ENCODE measurements at places on chromosomes 16 and 17.
A peak's percentile ranks its signal among the peaks of the same experiment; 100 is the strongest.

GRCh38 chr17:81991684-81992305 lies 14.4 kb downstream of the ASPSCR1 start:
- no peak for DNase-seq

GRCh38 chr17:81066072-81066471 lies 31.1 kb downstream of the BAIAP2 start:
- DNase-seq = no peak

DNA sequence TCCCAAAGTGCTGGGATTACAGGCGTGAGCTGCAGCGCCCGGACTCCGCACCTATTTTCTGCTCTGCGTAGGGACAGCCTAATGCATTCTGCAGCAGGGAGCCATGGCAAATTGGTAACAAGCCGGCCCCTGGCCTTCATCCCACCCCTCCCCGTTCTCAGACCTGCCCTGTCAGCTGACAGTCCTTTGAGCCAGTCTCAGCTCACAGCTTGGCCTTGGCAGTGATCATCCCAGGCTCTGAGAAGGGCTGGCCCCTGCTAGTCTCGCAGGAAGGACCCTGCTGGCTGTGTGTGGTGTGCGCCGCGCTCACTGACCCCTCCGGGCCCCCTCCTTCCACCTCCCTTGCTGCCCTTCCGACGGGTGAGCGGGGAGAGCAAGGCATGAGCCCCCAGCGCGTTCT lies 10.3 kb upstream of the NPTX1 start:
- no peak for DNase-seq

GRCh38 chr17:40598619-40599467 lies 33.6 kb upstream of the CCR7 start:
- peak; percentile 76 for DNase-seq

GRCh38 chr16:54118846-54119245 lies 167.7 kb downstream of the IRX3 start:
- no peak for DNase-seq

DNA sequence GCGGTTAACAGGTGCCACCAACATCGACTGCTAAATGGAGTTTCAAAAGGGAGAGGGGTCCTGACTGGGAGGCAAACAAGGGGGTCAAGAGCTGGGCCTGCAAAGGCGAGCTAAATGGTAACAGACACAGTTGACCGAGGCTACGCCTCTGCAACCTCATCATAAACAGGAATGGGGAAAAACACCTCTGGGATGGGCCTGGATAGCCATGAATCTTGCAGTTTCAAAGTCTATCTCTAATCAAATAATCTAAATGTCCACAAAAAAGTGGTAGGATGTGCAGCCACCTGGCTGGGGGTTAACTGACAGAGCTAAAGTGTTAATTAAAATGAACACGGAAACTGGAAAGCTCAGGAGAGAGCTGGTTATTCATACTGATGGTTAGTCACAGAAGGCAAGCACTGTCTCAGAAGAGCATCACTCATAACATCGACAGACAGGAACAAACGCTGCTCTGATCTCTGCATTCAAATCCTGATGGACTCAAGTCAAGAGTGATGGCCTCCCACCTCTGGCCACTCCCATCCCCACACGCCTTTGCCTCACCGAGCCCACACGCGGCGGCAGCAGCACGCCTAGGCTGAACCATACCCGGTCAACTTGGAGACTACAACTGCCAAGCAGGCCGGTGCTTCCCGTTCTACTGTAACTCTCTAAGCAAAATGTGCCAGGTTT lies 56.3 kb downstream of the CREBBP start:
- DNase-seq = no peak

GRCh38 chr16:27539120-27539519 lies 10.6 kb downstream of the GTF3C1 start:
- no peak for DNase-seq

DNA sequence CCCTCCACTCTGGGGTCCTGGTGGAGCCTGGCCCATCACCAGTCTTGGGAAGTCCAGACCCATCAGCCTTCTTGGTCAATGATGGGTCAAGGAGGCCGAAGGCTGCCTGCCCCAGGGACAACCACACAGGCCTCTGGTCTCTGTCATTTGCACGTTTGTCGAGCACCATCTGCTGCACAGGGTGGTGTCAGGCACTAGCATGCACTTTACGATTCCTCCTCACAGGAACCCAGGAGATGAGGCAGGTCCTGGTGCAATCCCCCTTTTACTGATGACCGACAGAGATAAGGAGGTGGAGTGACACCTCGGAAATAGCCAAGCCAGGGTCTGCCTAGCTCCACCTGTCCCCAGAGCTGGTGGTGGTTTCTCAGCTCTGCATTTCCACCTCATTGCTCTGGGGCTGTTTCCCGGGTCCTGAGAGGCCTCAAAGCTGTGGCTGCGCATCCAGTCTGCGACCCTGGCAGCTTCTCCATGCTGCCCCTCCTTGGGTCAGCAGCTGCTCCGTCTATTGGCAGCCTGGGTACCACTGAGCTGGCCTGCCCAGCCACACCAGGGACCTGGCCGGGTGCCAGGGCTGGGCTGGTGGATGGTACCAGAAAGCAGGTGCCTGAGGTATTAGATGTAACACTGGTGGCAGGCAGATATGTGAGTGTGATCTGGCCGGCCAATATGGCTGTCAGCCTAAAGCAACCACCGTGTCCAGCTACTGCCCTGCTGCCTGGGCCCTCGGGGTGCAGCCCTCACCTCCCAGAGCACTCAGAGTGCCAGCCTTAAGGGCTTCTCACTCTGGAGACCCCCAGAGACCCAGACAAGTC lies 10.0 kb downstream of the MMP15 start:
- DNase-seq = no peak

GRCh38 chr17:75094871-75095399 lies 7.2 kb downstream of the SLC16A5 start:
- no peak for DNase-seq

DNA sequence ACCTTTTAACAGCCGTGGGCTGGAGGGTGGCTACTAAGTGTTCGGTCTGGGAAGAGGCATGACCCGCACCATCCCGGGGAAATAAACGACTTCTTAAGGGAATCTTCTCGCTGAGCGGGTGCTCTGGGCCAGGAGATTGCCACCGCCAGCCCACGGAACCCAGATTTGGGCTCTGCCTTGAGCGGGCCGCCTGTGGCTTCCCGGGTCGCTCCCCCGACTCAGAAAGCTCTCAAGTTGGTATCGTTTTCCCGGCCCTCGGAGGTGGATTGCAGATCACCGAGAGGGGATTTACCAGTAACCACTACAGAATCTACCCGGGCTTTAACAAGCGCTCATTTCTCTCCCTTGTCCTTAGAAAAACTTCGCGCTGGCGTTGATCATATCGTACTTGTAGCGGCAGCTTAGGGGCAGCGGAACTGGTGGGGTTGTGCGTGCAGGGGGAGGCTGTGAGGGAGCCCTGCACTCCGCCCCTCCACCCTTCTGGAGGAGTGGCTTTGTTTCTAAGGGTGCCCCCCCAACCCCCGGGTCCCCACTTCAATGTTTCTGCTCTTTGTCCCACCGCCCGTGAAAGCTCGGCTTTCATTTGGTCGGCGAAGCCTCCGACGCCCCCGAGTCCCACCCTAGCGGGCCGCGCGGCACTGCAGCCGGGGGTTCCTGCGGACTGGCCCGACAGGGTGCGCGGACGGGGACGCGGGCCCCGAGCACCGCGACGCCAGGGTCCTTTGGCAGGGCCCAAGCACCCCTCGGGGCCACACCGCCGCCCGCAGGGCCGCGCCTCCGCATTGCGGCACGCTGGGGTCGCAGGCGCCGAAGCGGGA lies 3.6 kb upstream of the CBX4 start:
- no peak for DNase-seq

- no peak for DNase-seq
These were observed 47.6 kb downstream of the NLRC5 start for GRCh38 chr16:57036945-57037344.

- DNase-seq = no peak
These were observed 10.0 kb upstream of the VPS4A start for GRCh38 chr16:69301187-69301586.

- DNase-seq = no peak
These were observed 161.1 kb downstream of the STX8 start for GRCh38 chr17:9414471-9414870.

- no peak for DNase-seq
These were observed 70.8 kb downstream of the KANSL1 start for GRCh38 chr17:46122486-46122871.

DNA sequence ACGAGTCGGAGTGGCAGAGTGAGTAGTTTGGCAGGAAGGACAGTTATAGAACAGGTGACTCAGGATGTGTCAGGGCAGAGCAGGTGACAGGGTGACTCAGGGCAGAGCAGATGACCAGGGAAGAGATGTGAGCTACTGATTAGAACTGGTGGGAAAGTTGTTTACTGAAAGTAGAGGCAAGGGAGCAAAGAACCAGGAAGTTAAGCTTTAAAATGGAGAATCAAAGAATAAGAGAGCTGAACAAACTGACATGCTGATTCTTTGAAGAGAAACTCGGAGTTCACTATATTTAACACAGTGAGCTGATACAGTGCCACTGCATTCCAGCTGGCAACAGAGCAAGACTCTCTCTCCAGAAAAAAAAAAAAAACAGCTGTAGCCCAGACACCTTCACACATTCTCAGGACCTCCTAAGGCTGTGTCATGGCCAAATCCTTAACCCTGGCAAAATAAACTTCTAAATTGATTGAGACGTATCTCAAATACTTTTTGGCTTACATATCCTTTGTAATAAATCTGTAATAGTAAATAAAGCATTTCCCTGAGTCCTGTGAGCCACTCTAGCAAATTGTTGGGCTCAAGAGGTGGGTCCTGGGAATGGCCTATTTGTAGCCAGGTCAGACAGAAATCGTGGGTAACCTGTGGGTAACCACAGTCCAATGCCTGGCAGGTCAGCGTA lies 12.3 kb upstream of the UBE2I start:
- DNase-seq = no peak

DNA sequence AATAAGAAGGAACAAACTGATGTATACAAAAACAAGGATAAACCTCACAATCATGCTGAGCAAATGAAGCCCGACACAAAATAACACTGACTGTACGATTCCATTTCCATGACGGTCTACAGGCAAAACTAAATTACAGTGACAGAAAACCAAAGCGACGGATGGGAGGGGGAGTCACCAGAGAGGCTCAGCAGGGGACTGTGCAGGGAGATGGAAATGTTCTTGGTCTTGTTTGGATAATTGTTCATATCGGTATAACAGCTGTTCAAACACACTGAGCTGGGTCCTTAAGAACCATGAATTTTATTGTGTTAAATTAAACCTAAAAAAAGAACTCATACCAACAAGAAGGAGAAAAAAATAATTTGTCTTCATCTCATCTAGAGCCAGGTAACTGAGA lies 97.8 kb downstream of the NXN start:
- DNase-seq = no peak

GRCh38 chr17:45308840-45309239 lies 8.0 kb downstream of the MAP3K14 start:
- no peak for DNase-seq

DNA sequence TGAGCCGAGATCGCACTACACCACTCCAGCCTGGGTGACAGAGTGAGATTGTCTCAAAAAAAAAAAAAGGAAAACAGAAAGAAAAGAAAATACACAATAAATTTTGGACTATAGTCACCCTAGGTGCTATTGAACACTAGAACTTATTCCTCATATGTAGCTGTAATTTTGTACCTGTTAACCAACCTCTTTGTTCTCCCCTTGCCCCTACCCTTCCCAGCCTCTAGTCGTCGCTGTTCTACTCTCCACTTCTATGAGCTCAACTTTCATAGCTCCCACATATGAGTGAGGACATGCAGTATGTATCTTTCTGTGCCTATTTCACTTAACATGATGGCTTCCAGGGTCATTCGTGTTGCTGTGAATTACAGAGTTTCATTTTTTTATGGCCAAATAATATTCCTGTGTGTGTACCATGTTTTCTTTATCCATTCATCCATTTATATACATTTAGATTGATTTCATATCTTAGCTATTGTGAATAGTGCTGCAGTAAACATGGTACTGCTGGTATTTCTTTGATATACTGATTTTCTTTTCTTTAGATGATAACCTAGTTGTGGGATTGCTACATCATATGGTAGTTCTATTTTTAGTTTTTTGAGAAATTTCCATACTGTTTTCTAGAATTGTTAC lies 28.3 kb downstream of the VPS35L start:
- peak; percentile 11 for DNase-seq

DNA sequence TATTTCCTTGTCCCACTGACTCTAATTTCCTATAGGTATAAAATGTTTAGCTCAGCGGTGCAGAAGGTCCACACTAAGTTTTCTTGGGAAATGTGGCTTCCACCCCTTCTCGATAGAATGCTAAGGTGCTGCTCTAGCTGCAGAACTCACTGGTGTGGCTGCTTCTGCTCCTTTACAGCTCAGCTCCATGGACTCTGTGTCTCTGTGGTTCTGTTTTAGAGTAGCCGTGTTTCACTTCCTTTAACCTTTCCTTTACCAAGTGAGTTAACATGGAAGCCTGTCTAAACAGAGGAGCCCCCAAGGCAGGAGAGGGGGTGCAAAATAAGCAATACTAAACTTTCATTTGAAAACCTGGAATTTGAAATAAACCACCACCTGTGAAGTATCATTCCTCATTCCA lies 65.3 kb downstream of the SPECC1 start:
- no peak for DNase-seq

DNA sequence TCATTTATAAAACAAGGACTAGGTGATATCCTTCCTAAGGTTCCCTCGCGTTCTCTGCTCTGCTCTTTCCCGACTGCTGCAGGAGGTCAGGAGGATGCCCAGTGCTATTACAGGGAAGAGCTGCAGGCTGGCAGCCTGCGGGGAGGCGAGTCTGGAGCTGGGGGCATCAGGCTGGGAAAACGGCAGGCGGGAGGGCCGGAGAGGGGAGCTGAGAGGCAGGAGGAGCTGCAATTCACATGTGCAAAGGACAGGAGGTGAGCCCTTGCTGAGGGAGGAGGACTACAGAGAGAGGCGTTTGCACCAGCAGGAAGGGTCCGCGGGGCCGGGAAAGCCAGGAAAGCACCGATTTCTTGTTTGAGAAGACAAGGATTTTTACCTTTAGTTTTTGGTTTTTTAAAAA lies 8.1 kb downstream of the ADAD2 start:
- no peak for DNase-seq

DNA sequence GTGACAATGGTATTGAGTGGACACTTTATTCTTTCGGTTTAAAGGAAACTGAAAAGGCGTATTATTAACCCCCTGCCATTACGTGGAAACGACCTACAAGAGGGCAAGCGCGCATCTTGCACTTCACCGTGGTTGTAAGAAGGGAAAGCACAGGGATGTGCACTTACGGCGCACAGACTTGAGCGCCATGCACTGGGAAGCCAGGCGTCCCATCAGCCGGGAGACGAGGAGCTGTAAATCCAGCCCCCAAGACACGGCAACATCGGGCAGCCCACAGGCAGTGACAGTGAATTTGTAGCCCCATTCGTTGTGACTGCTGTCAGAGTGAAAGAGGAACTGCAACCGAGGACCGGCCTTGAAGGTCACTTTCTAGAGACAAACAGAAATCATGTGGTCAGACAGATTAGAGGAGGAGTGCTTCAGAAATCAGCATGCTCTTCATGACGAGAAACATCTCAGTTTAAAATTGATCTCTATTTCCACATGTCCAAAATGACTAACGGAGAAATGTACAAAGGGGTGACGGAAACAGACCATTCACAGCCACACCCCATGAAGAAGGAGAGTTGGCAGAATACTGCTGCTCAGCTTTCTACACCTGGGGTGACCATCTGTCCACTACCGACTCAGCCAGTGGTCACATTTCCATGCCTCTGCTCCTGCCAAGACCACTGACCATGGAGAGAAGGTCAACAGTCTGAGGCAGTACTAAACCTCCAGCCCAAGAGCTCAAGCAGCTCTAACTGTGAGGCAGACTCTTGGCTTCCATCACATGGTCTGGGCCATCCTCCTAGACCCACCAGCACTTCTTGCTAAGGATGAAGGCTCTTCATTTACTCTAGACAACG lies 68.6 kb downstream of the ZZEF1 start:
- DNase-seq = no peak
